ENCODE measurements at places on chromosomes 2 and 18. TPM values are rescaled to one million over a fixed set of nuclear protein-coding genes. Genes with fewer than 3 reads are reported as not detected.

DNA sequence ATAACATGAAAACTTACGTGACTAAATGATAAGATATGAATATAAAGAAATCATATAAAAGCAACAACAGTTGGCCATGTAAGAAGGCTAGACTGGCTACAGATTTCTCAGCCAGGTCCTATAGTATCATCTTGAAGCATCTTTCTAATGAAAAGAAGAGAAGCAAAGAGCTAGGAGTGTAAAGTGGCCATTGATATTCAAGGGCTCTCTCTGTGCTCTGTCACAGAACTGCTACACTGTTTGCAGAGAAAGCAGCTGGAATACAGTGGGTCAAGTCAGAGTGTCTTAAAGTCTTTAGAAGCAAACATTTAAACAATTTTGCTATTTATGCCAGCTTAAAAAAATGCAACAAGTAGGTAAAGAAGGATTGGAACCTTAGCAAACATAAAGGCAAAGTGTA, 118.8 kb downstream of the SCN9A start:
- DNase-seq = no peak

DNA sequence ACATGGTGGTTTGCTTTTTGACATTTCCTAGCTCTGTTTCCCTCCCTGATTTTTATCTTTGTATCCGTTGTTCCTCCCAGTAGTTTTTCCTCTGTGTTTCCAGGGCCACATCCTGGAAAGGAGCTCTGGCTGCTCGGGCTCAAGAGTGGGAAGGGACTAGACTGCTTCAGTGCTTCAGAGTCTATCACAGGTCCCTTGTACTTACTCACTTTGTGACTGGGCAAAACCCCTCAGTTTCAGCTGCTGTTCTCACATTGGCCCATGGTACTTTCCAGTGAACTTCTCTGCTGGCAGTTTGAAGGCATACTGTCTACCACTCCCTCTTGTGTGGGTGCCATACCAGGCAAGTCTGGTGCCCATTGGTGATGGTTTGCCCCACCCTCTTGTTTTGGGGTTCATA, 7.5 kb upstream of the STAMBP start:
- DNase-seq = no peak

- no peak for DNase-seq
These were observed 7.0 kb upstream of the LYPD1 start for GRCh38 chr2:132676999-132677398.

GRCh38 chr2:109009920-109010610, 21.0 kb upstream of the EDAR start:
- no peak for DNase-seq

GRCh38 chr2:65877331-65878010, 445.1 kb upstream of the SPRED2 start:
- peak; percentile 77 for DNase-seq

DNA sequence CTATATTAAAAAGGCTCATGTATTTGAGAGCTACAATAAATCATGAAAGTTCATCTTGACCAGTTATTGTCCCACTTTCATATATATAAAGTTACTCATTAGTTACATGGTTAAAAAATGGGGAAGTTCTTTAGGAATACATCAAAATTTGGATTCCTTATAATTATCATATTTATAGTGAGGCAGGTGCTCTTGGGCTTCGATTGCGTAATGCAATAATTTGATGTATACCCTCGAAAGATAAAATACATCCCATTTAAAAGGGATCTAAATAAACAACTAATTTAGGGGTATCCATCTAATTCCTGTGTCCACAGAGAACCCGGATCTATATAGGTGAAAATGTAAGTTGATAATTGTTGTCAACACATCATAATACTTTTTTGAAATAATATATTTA, 444.6 kb downstream of the RIT2 start:
- DNase-seq = no peak

DNA sequence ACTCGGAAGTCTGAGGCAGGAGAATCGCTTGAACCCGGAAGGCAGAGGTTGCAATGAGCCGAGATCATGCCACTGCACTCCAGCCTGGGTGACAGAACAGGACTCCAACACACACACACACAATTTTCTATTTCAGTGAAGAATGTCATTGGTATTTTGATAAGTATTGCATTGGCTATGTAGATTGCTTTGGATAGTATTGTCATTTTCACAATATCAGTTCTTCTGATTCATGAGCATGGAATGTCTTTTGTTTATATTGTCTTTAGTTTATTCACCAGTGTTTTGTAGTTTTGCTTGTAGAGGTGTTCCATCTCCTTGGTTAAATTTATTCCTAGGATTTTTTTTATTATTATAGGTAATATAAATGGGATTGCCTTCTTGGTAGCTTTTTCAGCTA, 693.4 kb upstream of the SYT4 start:
- DNase-seq = no peak

GRCh38 chr18:24530630-24531111, 70.2 kb downstream of the HRH4 start:
- DNase-seq = no peak

- no peak for DNase-seq
These were observed 31.9 kb downstream of the KLHL23 start for GRCh38 chr2:169765523-169765922.

- DNase-seq = no peak
These were observed 42.9 kb downstream of the ZNF385B start for GRCh38 chr2:179818546-179818945.

DNA sequence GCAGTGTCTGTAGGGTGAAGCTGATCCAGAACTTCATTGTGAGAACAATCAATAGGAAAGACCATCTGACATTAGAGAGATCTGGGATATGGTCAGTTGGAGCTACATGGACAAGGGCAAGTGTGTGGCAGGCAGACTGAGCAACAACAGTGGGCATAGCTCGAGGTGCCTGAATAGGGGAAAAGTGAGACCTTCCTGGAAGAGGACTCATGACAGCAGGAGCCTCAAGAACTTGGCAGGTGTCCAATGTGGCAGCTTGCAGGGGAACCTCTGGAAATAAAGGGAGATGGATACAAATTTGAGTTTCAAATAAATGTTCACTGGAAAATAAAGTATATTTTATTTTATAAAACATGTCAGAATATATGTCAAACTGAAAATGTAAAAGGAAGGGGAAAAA, 117.9 kb downstream of the TANC1 start:
- DNase-seq = no peak

DNA sequence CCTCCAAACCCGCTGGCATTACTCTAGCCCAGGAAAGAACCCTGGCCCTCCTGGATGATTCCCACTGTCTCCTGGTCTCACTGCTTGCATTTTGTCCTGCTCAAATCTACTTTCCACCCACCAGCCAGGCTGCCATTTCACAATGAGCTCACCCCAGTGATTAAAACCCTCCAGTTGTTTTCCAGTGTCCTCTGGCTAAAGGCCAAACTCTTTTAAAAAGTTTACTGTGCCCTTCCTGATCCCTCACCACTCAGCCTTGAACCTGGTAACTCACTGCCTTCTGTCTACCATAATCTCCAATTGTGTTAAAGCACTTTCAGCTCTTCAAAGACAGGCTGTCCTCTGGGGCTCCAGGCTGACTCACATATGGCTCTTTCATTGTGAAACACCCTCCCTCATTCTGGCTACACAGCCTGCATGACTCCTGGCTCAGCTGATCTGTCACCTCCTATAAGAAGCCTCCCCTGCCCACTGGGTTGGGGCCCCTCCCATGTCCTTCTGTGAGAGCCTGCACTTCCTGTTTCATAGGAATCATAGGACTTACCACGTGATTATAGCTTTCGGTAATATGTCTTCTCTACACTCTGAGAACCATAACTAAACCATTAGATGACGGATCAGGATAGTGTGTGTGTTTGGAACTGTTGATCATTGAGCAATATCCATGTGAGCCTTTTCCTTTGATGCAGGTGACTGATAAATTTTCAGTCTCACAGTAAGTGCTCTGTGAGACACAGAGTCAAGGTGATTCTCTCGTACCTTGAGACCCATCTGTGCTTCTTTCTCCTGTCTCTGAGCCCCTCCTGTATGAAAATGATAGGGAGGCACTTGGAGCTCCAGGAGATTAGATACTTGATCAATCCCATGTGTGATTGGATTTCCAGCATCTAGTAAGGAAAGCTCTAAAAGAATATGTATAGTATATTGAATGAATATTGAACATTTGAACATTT, 590.8 kb upstream of the ID2 start:
- peak; percentile 86 for DNase-seq

DNA sequence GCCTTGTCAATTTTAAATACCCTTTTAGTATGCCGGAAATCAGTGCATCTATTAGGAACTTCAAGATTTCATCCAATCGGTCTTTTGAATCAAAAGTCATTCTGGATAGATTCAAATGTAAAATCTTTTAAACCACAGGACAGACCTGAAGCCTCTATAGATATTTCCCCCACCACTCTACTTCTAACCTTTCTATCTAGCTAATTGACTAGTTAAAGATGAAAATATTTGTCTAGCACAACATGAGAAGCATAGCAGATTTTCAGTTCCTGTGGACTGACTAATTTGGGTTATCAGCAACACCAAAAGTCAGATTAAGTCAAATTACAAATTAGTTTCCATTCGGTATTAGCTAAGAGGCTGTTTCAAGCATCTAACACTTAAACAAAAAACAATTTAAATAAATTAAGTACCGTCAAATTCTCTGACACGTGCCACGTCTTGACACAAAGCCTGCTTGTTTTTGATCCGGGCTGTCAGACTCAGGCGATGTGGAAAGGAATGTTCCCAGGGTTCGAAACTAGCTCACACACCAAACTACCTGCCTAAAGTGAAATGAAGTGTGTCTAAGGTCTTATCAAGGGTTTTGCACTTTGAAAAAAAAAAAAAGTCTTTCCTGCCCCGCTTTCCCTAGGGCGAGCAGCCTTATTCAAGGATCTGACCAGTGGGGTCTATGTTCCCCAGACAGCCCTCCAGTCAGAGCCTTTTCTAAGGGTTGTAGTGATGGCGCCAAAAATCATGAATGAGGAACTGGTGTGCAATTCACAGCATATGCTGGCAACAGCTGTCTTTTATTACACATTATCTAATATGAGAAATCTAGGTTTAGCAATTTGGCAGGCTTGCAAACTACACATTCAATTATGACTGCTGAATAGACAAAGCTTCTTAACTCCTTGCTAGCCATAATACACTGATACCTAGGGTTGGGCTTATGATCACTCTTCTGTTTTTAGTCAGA, 4.7 kb downstream of the CYTIP start:
- no peak for DNase-seq

DNA sequence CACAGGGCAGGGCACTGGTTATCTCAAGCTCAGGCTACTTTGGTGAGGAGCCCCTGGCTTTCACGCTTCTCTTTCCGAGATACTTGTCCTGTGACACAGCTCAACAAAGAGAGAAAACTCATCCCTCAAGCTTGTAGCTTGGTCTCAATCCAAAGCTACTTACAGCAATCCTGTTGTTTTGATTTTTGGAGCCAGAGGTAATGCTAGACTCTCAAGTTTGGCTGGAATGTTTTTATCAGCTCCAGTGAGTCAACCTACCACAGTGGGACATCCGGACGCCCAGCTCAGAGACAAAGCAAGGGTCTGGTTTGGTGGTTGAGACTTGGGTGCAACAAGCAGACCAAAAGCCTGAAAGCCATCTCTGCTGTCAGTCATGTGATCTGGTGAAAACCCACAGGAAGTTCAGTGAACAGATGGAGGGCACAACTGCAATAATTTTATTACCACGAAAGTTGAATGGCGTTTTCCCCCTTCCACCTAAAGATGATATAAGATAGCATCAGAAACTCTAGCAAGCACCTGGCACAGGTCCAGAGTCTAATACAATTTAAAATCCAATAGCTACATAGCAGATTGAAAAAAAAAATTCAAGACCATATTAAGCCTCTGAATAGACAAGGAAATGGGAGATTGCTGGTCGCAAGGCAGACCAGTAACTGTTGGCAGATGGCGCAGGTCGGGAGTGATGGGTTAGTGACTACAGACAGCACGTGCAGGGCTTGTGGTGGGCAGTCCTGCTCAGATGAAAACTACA, 102.3 kb upstream of the SMAD7 start:
- DNase-seq = no peak

GRCh38 chr18:32771871-32772580, 797 bp downstream of the KLHL14 start:
- peak; percentile 54 for DNase-seq

DNA sequence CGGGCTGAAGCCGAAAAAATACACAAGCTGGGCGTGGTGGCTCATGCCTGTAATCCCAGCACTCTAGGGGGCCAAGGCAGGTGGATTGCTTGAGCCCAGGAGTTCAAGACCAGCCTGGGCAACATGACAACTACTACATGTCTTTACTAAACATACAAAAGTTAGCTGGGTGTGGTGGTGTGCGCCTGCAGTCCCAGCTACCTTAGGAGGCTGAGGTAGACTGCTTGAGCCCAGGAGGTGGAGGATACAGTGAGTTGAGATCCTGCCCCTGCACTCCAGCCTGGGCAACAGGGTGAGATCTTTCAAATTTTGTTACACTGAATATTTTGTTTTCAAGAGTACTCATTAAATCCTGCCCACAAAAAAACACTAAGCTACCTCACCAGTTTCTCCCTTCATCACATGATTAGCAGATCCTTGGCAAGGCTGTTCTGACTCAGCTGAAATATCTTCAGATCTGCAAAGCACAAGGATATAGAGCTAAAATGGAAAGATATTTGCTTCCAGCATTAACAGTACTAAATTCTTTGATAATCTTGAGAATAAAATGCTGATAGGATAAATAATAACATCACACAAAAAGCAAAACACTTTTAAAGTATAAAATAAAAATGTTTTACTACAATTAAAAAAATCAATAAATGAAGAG, 28.2 kb upstream of the MCM6 start:
- DNase-seq = no peak

- no peak for DNase-seq
These were observed 98.6 kb downstream of the NOL10 start for GRCh38 chr2:10591207-10591606.

GRCh38 chr2:39373181-39373802, 63.8 kb downstream of the MAP4K3 start:
- DNase-seq = no peak

DNA sequence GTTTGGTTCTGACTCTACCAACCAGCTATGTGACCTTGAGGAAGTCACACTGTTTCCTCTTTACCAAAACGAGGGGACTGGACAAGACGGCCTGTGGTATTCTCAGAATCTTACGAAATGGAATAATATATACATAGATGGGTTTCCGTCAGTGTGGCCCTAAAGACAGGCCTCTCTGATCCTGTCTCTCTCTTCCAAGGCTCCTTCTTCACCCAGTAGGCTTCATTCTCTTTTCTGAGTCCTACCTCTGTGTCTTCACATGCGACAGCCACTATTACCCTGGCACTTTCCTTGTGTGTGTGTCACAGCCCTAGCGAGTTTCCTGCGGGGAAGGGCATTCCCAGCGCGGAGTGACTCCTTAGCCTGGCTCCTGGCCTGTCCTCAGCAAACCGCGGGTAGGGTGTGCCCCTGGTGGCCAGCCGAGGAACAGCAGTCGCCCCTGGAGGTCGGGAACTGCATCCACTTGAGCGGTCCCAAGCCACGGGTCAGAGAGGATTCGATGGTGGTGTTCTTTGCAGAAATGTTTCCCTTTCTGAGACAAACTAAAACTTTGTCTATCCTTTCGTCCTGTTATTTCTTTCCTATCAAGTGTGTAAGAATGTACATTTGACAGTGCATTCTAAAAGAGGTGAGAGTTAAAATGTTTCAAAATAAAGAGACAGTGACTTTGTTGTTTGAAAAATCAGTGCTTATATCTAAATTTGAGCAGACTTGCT, 63.3 kb downstream of the RAB31 start:
- peak; percentile 92 for DNase-seq

The MC4R gene
- not detected for total RNA-seq

The IER3IP1 gene
- 10.0 TPM for total RNA-seq

The PTPN2 gene
- total RNA-seq = 81.8 TPM

The NEU2 gene
- total RNA-seq = not detected

The MOB1A gene
- 56.8 TPM for total RNA-seq

The FAM228A gene
- not detected for total RNA-seq

All from ascending aorta (tissue), 2 donors.